Renal cortex interstitium (tissue), 15 donors: ENCODE measurements at places on chromosomes 3 and 15. TPM values are rescaled to one million over a fixed set of nuclear protein-coding genes. Genes with fewer than 3 reads are reported as not detected.
A peak's percentile ranks its signal among the peaks of the same experiment; 100 is the strongest.

GRCh38 chr3:48891606-48892005 is 7.1 kb downstream of the SLC25A20 start:
- DNase-seq, result no peak

DNA sequence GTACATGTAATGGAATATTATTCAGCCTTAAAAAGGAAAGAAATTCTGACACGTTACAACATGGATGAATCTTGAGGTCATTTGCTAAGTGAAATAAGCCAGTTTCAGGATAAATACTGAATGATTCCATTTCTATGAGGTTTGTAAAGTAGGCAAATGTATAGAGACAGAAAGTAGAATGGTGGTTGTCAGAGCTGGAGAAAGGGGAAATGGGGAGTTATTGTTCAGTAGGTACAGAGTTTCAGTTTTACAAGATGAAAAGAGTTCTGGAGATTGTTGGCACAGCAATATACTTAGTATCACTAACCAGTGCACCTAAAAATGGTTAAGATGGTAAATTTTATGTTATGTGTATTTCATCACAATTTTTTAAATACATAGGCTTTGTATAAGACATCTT is 60.6 kb downstream of the USP8 start:
- no peak for DNase-seq

DNA sequence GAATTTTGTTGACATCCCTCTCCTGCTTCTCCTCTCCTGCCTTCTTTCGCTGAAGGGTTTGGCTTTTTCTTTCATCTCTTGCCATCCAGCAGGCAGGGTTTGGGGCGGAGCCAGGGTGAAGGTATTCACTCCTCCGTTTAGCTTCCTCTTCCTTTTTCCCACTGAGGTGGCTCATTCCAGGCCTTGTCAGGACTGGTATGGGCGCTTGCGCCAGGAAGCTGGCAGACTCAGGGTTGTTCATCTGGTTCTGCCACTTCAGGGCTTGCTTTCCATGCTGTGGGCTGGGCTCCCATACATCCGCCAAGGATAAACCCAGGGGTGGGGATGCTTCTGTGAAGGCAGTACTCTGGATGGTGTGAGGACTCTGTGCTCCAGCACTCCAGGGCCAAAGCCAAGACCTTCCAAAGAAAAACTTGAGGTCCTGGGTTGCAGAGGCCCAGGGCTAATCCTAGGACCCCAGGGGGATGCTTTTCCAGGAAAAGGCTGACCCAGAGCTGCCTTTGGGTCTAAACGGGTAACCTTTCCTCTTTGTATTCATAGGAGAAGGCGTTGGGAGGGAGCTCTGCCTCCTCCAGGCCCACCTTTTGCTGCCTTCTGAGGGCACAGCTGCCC is 7.7 kb upstream of the AMOTL2 start:
- no peak for DNase-seq

GRCh38 chr3:72085036-72085435 is 300.1 kb upstream of the PROK2 start:
- DNase-seq, result no peak

The SLC9C1 gene
- polyA plus RNA-seq, result 0.65 TPM

GRCh38 chr3:9695345-9695744 is 8.3 kb upstream of the CPNE9 start:
- no peak for DNase-seq

GRCh38 chr3:178672275-178672674 is 136.0 kb downstream of the KCNMB2 start:
- DNase-seq, result no peak

The FAM81A gene
- 26.9 TPM for polyA plus RNA-seq

DNA sequence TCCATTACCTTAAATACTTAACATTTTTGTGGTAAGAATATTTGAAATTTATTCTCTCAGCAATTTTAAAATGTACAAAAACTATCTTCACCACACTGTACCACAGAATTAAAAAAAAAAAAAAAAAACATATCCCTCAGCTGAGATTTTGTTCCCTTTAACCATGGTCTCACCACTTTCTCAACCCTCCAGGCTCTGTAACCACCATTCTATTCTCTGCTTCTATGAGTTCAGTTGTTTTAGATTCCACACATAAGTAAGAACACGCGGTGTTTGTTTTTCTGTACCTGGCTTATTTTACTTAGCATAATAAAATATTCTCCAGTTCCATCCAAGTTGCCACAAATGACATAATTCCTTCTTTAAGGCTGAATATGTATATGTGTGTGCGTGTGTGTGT is 41.5 kb downstream of the CSNK1G1 start:
- no peak for DNase-seq

DNA sequence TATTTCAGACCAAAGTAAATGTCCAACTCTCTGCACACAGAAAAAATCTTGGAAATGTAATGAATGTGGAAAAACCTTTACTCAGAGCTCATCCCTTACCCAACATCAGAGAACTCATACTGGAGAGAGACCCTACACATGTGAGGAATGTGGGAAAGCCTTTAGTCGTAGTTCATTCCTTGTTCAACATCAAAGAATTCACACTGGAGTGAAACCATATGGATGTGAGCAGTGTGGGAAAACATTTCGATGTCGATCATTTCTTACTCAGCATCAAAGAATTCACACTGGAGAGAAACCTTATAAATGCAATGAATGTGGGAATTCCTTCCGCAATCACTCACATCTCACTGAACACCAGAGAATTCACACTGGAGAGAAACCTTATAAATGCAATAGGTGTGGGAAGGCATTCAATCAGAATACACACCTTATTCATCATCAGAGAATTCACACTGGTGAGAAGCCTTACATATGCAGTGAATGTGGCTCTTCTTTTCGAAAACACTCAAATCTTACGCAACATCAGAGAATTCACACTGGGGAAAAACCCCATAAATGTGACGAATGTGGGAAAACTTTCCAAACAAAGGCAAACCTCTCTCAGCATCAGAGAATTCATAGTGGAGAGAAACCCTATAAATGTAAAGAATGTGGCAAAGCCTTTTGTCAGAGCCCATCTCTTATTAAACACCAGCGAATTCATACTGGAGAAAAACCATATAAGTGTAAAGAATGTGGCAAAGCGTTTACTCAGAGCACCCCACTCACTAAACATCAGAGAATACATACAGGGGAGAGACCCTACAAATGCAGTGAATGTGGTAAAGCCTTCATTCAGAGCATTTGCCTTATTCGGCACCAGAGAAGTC is 8.0 kb upstream of the ZNF501 start:
- no peak for DNase-seq

GRCh38 chr15:44427756-44428724 is 611 bp downstream of the CTDSPL2 start:
- DNase-seq, result peak; percentile 41

DNA sequence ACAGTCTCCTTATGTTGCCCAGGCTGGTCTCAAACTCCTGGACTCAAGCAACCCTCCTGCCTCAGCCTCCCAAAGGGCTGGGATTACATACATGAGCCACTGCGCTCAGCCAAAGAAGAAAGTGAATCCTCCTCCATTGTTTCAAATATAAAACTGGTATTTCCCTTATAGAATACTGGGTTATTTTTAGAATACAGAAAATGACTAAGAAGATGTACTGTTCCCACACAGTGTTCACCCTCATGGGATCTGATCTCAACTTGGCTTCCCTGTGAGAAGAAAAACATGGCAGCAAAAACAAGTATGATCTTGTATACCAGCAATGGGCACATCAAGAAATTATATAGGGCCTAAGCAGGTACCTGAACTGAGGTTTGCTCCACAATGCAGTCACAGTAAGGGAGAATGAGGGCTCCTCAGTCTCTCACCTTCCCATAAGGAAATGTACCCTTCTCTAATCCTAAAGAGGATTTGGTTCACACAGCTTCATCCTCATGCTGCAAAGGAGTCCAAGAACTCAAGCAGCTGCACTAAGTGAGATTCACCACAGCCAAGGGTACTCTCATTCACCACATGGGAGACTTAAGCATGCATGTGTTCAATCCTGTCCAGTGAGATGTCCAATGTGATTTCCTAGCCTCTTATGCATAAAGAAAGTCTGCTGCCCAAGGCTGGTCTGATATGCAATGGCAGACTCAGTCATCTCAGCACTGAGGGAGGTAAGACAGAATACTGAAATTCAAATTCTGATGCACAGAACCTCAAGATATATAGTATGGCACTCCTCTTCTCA is 25.8 kb downstream of the USP4 start:
- no peak for DNase-seq

The TCTA gene
- polyA plus RNA-seq, result 34.3 TPM
